ENCODE measurements at places on chromosomes 6 and 20.

GRCh38 chr6:23713211-23713610 is 412.8 kb upstream of the NRSN1 start:
- DNase-seq: no peak

DNA sequence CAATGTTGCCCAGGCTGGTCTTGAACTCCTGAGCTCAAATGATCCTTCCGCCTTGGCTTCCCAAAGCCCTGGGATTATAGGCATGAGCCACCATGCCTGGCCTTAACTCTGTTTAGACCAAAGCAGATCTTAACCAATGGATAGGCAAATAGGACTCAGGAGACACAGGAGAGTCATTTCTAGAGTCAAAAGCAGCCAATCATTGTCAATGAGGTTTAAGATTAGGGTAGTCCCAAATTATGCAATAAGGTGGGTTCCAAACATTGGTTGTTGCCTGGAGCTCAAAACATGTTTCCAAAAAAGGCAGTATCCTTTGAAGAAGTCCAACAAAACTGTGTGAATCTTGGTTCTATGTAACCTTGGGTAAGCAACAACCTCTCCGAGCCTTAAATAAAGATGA is 95.7 kb upstream of the JARID2 start:
- DNase-seq: no peak

DNA sequence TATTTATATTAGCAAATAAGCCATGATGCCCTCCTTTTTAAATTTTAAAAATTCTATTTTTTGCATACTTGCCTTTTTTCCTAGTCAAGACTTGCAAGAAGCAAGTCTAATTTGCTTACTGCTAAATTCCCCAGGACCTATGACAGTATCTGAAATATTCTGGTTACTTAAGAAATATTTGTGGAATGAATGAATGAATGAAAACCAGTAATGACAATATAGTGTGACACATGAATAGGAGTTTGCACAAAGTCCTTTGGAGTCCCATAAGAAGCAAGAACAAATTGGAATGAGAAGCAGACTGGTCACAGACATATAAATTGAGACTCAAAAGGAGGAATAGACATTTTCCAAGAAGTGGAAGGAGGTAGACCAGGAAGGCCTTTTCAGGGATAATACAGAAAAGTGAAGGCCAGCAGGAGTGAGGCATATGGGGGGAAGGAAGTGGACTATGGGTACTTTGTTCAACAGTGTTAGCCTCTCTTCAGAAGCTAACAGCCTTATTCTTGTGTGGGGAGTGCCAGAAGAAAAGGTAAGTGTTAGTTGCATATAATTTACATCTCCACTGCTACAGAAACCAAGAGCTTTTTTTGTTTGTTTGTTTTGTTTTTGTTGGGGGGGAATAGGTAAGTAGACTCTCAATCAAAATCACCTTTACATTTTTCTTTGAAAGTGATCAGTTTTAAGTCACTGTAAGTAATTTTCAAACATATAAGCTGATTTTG is 93.6 kb upstream of the FAM184A start:
- DNase-seq: no peak

DNA sequence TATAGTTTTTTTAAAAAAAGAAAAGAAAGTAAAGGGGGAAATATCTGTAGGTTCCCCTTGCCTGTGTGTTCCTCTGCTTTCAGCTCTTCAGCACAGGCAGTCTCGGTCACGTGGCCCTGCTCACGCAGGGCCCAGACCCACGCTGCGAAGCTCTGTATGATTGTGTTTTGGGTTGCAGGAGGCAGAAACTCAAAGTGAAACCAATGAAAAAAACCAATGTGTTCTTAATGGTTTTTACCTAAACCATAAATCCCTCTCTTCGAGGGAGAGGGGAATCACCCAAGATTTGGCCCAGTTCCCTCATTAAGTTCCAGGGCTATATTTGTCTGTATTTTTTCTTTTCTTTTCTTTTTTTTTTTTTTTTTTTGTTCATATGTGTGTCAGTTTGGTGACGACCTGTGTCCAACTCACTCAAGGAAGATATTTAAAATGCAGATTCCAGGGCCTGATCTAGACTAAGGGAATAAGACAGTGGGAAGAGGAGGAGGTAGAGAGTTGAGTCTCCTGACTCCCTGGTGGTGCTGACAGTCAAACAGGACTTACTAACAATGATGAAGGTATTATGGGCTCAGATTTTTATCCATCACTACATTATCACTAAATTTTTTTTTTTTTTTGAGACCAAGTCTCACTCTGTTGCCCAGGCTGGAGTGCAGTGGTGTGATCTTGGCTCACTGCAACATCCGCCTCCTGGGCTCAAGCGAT is 33.8 kb upstream of the RREB1 start:
- DNase-seq: peak; percentile 36

DNA sequence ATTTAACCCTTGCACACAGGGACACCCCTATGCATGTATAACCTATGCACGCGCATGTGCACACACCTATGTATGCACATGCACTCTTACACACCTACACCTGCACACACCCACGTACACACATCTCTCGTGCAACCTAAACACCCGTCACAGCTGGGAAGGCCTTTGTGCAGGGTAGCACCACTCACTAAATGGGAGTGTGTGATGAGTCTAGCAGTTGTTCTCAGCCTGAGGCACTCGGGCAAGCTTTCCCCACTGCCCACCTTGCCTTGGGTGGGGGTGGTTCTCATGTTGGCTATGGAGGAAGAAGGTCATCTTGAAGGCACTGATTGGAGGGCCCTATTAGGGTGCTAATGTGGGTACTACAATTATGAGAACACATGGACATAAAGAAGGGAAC is 85.8 kb downstream of the DLL1 start:
- no peak for DNase-seq

- no peak for DNase-seq
Measured at GRCh38 chr6:15513801-15514711, 148.8 kb downstream of the DTNBP1 start.

DNA sequence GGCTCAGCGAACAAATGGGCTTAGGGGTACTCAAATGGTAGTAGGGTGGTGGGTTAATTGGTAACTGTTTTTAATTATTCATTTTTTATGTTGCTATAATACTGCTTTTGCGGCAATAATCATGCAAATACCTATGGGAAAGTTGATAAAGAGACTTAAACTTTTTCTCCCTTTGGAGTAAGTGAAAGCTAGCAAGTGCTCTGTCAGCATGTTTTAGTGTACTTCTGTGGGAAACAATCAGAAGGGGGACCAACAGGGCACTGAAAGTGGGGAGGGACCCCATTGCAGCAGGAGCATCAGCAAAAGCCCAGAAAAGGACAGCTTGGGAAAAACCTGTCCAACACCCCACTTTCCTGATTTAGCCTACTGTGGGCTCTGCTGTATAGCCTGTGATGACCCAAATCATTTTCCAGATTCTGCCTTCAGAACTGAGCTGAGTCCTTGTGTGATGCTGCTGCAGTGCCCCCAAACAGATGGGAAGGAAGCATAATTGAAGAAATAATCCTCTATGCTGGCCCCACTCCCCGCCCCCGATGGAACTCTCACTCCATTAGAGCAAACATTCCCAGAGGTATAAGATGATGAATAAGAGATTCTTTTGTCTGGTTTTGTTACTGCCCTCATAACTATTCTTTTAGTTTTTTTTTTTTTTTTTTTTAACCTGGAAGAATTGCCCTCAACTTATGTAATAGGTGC is 322.8 kb downstream of the CD83 start:
- no peak for DNase-seq

- no peak for DNase-seq
Measured at GRCh38 chr20:51184289-51184688, 161.4 kb upstream of the KCNG1 start.
